ENCODE measurements at places on chromosomes 16 and 17.

- DNase-seq, result peak; percentile 75
Observed at GRCh38 chr17:82051776-82052637, at the start of the genes GPS1 and RFNG. TSS of gene GPS1 (plus strand) at chr17:82051898. CDS start at chr17:82051932, 34 bp downstream. TSS of gene RFNG (minus strand) at chr17:82051811. CDS start at chr17:82051766, 45 bp downstream.

GRCh38 chr17:56213031-56213430, 59.8 kb downstream of the ANKFN1 start:
- no peak for DNase-seq

- no peak for DNase-seq
Observed at GRCh38 chr17:51133365-51133764, 12.7 kb upstream of the SPAG9 start.

DNA sequence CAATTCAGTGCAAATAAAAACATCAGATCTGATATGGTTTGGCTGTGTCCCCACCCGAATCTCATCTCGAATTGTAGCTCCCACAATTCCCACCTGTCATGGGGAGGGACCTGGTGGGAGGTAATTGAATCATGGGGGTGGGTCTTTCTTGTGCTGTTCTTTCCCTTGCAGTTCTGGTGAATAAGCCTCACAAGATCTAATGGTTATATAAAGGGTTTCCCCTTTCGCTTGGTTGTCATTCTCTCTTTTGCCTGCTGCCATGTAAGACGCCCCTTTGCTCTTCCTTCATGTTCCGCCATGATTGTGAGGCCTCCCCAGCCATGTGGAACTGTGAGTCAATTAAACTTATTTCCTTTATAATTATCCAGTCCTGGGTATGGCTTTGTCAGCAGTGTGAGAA, 68.9 kb upstream of the NFAT5 start:
- no peak for DNase-seq

GRCh38 chr17:37121616-37122015, 172.9 kb downstream of the AATF start:
- DNase-seq, result no peak

- peak; percentile 43 for DNase-seq
Observed at GRCh38 chr17:17508646-17509591, 12.7 kb upstream of the RASD1 start.

- no peak for DNase-seq
Observed at GRCh38 chr17:32116937-32117336, 25.4 kb upstream of the RHOT1 start.

- DNase-seq, result no peak
Observed at GRCh38 chr17:77560841-77561240, 397.7 kb upstream of the TNRC6C start.

DNA sequence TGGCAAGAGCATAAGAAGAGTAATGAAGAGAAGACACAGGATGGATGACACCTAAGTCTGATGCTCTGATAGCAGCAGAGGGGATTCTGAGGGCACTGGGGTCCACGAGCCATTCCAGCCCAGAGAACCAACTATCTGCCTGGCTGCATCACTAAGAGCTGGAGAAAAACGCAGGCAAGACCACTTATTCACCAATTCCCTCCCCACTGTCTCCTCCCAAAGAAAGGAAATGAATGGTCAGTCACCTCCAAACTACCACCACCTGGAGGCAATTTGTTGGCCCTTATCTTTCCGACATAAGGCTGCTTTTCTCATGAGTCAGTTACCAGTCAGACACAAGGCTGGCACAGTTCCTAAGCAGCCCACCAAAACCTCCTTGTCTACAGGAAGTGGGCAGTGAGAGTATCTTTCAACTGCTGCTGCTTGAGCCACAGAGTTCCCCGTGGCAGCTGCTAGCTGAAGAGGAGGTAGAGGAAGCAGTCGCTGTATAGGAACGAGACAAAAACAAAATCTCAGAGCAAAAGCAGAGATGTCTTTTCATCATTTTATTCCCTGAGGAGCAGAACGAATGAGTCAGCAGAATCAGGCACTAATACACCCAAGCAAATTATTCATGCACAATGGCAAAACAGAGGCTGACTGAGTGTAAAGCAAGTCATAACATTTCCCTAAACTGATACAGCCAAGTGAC, 111.1 kb downstream of the SMG6 start:
- DNase-seq, result peak; percentile 76

- no peak for DNase-seq
Observed at GRCh38 chr17:49687878-49688491, 10.1 kb upstream of the SPOP start.

DNA sequence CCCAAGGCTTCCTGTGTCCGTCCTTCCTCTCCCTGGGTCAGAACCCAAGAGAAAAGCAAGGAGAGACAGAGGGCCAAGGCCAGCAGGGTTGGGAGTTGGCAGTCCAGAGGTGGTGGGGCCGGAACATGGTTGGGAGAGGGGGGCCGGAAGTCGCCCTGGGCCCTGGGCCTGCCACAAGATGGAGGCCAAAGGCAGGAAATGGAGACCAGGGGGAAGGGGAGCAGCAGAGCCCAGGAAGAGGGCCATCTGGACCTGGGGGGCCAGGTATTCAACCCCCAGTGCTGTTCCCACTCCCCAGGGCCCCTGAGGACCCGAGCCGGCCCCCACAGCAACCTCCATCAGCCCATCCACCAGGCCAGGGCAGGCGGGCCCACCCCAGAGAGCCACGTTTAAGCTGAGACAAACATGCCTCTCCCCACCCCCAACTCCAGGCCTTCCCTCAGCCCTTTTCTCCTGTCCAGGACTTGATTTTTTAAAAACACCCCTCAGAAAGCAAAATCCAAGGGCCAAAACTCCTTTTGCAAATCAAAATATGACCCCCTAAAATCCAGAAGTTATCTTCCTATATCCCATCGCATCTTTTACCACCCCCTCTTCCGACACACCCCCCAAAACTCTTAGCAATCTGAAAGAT, 4.4 kb upstream of the BCL6B start:
- DNase-seq, result no peak

- DNase-seq, result no peak
Observed at GRCh38 chr16:10949424-10949970, 5.1 kb downstream of the CLEC16A start.

DNA sequence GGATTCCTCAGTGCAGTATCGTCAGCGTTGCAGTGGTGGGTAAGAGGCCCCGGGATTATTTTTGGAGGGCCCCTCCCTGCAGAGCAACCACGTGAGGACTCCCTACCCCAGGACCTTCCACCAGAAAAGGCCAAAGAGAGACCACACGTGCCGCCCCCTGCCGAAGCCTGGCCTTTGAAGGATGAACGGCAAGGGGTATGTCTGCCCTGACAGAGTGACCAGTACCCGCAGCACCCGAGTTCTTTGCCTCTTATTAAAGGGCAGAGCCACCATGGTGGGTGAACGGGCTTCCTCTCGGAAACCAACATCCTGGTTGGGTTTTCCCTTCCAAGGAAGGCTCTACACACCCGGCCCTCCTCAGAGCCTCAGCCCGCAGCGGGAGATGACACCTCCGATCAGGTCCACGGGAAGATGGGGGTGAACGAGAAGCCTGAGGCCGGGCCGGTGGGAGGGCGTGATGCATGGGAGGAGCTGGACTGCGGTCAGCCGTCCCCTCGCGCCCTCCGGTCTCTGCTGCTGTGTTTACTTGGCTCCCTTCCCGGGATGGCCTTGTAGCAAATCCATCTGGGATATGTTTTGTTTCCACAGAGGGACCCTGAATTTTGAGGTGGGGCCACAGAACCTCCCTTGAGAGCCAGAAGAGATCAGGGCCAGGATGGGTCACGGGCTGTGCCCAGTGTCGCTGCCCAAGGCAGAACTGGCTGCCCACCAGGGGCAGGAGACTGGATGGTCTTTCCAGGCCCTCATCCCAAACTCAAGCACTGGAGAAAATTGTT, 49.1 kb downstream of the TBC1D16 start:
- no peak for DNase-seq

DNA sequence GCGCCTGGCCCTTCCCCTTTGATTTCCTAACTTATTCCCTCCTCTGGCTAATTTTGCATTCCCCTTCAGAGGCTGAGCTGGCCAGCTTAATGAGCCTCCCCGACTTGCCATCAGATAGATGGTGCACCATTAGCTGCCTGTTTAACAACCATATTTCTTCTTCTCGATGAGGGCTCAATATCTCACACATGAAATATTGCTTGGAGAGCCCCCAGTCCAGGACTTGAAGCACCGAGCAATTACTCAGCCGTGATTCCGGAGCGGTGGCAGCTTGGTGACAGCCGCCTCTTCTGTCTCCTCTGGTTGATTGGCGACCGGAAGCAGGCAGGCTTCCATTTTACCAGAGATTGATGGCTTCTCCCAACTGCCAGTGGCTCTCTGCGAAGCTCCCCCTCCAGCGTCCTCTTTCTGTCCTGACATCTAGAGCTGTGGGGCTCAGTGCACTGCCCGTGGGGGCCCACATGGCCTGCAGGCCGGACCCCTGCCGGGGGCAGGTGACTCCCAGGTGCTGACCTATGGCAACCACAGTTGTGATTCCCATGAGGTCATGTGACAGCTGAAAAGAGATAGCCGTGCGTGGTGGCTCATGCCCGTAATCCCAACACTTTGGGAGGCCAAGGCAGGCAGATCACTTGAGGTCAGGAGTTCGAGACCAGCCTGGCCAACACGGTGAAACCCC, 133.7 kb upstream of the SEC14L1 start:
- no peak for DNase-seq

DNA sequence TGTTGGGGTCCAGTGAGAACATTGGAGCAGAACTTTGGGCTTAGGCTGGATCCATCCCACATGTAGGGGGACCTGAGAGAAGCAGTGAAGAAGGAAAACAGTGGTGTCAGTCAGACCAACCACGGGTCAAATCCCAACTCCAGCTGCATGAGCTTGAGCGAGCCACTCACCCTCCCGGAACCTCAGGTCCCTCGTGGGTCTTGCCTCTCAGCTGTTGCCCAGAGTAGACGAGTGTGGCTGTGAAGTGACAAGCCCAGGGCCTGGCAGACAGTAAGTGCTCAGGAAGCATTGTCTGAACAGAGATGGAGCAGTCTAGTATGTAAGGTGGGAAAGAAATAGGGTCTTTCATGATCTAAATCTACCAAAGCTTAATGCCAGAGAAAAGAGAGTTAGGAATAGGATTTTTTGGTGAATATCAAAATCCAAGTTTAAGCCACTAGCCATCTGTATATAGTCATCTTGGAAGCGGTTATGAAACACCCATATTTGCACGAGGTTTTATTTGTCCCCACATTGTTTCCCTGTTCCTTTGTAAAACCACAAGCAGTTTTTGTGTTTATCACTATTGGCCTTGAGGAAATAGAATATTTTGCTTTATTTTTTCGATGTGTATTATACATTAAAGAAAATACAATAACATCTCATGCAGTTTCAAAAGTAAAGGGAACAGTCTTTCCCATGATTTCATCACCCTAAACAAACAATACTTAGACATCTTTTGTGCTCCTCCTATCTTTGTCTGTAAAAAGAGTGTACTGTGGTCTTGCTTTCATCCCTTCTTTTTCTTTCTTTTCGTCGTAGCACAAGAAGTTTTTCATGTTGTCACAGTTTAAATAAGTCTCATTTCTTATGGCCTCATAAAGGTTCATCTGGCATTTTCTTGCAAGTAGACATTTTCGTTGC, 112.0 kb downstream of the CLEC16A start:
- no peak for DNase-seq

DNA sequence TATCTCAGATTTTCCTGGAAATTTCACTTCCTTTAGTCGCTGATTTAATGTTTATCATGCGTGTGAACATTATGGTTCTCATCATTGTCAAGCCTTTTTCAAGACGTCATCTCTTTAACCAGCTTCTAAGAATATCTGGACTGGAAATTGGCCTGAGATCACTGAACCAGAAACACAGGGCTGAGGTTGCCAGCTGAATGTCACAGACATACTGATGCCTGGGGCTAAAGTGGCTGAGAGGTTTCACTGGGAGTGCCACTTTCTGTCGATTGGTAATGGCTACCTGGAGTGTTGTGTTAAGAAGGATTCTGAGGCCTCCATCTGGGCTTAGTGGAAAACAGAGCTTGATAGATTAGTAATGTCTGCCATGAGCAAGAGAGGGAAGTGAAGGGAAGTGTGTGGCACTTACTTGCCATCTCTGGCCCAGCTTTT, 54.2 kb downstream of the CRISPLD2 start:
- no peak for DNase-seq

DNA sequence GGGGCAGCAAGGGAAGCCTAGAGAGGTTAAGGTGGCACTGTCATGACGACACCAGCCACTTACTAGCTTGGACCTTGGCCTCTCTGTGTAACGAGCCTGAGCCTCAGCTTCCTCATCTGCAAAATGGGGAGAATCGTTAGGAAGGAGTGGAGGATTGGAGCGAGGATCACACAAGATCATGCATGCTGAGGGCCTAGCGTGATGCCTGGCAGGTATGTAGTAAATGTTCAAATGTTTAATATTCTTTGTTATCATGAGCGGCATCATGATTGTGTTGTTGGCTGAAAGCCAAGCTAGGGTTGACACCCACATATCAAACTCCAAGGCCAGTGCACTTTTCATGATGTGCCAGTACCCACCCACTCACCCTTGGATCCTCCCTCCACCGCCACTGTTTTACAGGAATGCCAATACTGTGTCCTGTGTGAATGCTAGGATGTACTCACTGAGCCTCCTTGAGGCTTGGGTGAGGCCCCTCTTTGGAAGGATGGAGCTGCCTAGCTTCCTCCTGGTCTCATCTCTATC, 192.5 kb downstream of the MSI2 start:
- no peak for DNase-seq

DNA sequence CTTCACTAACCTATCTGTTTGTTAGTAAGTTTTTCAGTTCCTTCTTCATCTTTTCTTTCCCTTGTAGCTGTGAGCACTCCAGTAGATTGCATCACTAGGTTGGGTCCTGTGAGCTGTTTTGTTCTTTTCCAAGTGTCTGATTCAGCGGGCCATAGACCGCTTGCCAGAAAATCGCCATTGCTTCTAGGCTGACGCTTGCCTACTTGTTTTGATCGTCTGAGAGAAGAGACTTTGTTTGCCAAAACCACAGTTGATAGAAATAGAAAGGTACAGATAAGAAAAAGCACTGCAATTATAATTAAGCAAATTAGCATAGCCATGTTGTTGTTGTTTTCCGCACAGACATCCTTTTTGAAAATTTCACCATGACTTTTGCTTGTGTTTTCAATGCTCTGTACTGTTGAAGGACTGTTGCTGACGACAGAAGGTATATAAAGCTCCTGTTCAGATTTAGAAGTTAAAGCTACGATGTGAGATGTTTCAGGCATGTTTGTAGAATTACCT, 3.1 kb downstream of the EVI2A start:
- DNase-seq, result peak; percentile 24

DNA sequence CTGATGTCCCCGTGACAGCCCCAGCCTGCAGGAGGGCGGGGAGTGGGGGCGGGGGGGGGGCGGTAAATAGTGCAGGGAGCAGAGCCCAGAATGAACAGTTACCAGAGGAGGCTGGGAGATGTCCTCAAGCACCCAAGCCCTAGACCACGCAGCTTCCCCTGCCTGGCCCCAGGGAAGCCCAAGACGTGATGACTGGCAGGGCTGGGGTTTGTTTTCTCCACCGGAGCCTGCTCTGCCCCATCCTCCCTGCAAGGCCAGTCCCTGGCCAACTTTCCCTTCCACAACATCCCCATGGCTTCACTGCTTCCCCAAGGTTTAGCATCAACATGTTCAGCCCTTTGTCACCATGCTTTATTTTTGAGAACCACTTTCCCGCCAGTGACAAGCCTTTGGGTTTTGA, 1.4 kb upstream of the BEAN1 start:
- no peak for DNase-seq

- no peak for DNase-seq
Observed at GRCh38 chr17:61201211-61201610, 198.4 kb upstream of the TBX2 start.

All from CD8-positive, alpha-beta memory T cell (primary cell).